ENCODE measurements at places on chromosomes 13 and 19.
A peak's percentile ranks its signal among the peaks of the same experiment; 100 is the strongest.

GRCh38 chr19:43581467-43581866 is 5.9 kb downstream of the PINLYP start:
- DNase-seq: peak; percentile 55

GRCh38 chr13:82571653-82572052 is 1310.6 kb downstream of the SLITRK1 start:
- DNase-seq: no peak

GRCh38 chr13:89150362-89150761 is 1479.2 kb downstream of the SLITRK5 start:
- DNase-seq: peak; percentile 3

DNA sequence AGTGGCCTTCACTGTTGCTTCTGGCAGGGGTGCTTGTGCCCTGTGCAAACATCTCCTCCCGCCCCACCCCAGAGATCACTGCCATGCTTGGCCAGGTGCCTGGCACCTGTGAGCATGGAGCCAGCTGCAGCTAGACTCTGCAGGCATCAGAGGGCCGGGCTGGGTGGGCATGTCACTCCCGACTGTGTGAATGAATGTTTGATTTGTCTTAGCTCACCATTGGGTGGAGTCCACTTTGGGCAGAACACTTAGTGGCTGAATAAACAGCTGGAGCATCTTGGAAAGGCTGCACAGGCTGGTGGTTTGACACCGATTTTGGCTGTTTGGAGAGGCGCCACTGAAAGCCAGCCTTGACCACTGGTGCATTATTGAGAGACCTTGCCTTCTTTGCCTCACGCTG is 267.3 kb downstream of the DLEU7 start:
- no peak for DNase-seq

DNA sequence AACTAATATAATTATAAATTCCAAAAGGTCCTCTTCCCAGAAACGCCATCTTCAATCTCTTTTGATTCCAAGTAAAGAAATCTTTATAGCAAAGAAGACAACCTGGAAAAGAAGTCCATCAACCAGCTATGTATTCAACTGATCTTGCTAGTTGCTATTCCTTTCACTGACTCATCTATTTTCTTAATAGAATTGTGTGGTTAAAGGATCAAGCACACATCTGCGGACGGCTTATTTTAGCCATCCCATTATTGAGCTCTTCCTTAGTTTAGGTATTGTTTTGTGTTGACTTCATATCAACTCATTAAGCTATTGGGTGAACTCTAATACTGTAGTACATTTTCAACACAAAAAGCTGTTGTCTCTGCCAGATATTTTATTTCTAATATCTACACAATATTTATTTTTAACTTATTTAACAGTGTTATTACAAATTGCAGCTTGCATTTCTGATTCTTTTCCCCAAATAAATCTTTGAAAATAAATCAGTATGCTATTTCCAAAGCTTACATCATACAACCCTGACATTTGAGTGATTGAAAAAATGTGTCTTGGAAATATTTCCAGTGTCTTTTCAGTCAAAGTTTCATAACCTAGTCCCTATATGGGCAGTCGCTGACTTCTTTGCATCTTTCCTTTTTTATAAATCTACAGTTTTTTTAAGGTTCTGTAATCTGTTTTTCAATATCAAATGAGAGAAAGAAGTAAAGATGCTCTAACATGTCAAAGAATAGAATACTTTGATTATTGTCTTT is 158.8 kb upstream of the SPRY2 start:
- DNase-seq: no peak

DNA sequence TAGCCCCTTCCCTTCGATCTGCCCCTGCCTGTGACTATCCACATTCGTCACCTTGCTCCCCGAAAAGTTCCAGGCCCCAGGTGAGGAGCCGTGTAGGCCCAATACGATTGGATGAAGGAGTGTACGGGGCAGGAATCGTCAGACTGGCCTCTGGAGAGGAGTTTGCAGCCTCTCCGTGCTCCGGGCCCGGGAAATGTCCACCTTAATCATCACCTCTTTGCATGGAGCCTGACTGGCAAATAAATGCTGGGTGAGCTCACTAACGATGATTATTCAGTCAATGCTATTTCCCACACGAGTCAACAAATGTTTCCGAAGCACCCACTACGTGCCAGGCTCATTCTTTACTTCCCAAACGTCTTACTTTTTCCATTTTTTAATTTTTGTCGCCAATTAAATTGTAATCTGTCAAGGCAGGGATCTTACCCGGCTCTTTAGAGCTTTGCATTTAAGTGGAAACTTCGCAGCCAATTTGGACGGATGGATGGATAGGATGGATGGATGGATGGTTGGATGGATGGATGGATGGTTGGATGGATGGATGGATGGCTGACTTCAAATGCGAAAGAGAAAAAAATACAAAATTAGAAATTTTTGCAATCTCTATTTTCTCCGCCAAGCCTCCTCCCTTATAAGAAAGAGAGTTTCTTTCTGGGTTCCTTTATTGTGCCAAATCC is 45.8 kb downstream of the TGDS start:
- no peak for DNase-seq

Measured in hematopoietic multipotent progenitor cell treated with erythropoietin and hydrocortisone succinate and interleukin-3 and kit ligand, for 8 days (in vitro differentiated cells).